ENCODE measurements at places on chromosomes 13 and 19.

- no peak for DNase-seq
Observed at GRCh38 chr19:36423925-36424324, 5.5 kb upstream of the ZFP82 start.

DNA sequence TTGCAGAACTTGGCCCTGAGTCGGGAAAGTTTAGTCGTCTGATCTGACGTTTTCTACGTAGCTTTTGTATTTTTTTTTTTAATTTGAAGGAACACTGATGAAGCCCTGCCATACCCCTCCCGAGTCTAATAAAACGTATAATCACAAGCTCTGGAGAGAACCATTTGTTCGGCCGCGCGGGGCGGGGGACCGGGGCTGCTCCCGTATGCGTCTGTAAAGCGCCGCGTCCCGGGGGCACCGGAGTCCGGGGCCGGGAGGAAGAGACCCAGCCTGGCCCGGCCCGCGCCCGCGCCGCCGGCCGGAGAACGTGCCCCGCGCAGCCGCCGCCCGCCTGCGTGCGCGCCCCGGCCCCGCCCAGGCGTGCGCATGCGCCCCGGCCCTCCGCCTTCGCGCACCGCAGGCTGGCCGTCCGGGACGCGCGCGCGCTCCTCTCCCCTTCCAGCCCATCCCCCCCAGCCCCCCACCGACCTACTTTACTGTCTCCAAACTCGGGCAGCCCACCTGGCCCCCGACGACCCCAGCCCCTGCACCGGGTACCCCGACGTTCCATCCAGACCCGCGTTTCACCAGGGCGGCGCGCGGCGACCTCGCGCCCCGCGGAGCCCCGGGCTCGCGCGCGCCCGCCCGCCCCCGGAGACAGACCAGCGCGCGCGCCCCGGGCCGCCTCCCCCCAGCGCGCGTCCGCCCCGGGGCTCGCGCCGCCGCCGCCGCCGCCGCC is 785 bp upstream of the USF2 start:
- DNase-seq: peak; percentile 99

- no peak for DNase-seq
Observed at GRCh38 chr19:5743630-5744029, 23.2 kb downstream of the CATSPERD start.

- no peak for DNase-seq
Observed at GRCh38 chr13:50393628-50394027, 378.4 kb downstream of the KCNRG start.

- no peak for DNase-seq
Observed at GRCh38 chr13:40211586-40211968, 454.9 kb downstream of the FOXO1 start.

DNA sequence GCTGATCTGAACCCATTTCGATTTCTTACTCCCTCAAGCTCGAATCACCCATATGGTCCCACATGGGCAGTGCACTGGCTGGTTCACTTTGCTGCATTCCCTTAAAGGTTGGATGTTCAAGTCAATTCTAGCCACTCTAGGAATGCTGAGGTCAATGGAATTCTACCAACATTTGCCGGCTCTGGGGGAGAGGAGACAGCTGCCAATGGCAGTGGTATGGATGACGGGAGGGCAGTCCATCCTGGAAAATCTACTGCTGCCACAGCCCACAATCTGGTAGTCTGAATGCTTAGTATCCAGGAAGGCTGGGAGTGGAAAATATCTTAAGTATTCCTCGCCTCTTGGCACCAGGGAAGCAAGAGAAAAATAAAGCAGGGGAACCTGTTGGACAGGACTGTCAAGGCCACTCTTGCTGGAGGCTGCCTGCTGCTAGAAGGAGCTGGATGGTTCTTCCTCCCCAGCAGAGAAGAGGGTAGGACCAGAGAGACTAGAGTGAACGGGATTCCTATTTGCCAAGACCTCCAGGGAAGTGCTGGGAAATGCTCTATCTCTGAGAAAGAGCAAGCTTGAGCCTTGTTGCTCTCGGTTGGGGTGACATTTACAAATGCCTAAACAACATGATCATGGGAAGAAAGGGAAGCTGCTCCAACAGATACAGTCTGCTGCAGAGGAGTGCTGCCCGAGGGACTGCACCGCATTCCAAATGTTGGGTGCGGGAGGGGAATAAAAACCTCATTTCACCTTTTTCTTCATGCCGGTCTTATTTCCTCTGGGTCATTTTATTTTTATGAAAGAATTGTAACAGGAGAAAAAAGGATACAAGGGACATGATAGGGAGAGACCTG is 20.7 kb upstream of the HMGB1 start:
- DNase-seq: no peak

DNA sequence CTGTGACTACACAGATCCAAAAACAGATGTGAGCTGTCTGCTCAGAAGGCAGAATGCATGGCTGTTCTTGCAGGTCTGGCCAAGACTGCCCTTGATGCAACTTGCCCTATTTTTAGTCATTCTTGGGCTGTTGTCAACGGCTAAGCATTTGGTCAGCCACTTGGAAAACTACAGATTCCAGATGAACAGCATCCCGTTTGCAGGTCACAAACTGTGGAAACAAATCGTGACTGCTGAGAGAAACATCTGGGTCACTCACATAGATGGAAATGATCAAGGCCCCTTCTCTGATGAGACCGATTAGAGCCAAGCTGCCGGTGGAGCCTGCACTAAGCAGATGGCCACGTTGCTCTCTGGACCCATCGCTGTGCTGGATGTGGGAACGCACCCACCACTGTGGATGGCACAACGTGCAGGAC is 15.4 kb upstream of the METTL21C start:
- DNase-seq: no peak

GRCh38 chr19:33718651-33719254 is 77.9 kb upstream of the KCTD15 start:
- no peak for DNase-seq

GRCh38 chr19:46639358-46640182 is 3.6 kb upstream of the GNG8 start:
- DNase-seq: peak; percentile 94

- DNase-seq: no peak
Observed at GRCh38 chr13:90594681-90595080, 752.8 kb upstream of the MIR17HG start.

DNA sequence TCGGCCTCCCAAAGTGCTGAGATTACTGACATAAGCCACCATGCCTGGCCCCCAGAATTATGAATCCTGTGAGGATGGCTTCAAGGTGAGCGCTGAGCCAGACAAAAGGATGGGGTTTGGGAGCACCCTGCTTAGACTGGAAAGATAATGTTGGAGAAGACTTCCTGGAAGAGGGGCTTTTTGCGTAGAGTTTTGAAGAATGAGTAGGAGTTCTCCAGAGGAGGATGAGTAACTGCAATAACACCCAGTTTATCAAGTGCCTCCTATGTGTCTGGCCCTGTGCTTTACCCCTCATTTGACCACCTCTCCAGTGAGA is 641 bp upstream of the GDF15 start:
- no peak for DNase-seq

- peak; percentile 41 for DNase-seq
Observed at GRCh38 chr19:55377356-55378131, 918 bp downstream of the TMEM190 start.

DNA sequence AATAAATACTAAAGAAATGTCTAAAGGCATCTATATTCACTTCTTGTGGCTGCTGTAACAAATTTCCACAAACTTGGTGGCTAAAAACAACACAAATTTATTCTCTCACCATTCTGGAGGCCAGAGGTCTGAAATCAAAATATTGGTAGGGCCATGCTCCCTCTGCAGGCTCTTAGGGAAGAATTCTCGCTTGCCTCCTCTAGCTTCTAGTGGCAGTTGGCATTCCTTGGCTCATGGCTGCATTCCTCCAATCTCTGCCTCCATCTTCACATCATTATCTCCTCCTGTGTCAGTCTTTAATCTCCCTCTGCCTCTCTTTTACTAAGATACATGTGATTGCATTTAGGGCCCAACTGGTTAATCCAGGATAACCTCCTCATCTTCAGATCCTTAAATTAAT is 54.1 kb upstream of the RFXAP start:
- DNase-seq: no peak

GRCh38 chr13:58187881-58188280 is 556.3 kb downstream of the PCDH17 start:
- no peak for DNase-seq

- no peak for DNase-seq
Observed at GRCh38 chr19:31049431-31049830, 299.8 kb downstream of the TSHZ3 start.

DNA sequence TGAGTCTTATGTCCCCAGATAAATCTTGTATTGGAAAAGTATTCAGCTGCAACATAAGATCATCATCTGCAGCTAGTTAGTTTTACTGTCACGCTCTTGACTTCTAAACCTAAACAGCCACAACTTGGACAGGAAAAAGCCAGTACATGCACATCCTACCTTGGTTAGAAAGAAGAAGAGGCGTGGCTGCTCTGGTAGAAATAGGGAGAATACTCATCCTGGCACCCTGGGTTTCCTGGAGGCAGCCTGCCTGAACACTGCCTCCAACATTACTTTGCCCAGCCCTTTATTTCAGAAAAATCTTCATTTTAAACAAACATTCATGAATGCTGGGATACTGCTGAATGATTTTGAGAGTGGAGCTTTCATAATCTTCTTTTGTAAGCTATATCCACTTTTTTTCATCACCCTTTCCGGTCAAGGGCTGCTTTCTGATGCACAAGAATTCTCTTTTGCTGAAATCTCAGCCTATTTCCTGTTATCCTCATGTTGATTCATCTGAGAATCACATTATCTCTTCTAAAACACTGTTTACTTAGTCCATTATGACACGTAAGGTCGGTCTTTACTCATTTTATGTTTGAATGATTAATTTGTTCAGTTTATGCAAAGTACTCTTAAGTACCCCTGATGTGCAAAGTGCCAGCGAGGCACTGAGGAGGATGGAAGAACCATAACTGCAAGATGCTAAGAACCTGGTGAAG is 55.2 kb downstream of the STARD13 start:
- no peak for DNase-seq

DNA sequence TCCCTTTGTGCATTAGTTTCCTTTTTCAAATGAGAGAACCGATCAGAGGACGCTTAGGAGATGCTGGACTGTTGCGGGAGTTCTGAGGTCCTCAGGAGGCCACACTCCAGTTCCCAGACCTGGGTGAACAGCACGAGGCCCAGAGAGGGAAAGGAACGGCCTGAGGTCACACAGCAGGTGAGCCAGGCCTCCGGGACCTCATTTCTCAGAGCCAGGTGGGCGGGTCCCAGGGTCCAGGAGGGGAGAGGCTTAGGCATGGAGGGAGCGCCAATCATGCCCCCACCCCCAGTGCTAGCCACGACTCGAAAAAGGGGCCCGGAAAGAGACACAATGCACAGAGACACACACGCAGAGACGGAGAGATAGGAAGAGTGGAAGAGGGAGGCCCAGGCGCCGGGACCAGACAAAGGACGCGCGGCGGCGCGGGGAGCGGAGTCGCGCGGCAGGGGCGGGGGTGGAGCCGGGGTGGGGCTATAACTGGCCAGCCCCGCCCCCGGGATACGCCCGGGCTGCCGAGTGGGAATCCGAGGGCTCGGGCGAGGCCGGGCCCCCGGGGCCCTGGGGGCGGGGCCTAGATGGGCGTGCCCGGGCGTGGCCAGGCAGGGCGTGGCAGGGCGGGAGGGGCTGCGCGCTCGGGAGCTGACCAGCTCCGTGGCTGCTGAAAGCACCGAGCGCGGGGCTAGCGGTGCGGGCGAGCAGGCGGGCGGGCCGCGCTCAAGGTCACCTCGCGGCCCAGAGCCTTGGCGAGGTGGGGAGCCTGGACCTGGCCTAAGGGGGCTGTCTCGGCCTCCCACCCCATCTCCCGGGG is 1.6 kb downstream of the ELAVL3 start:
- DNase-seq: peak; percentile 98

GRCh38 chr19:46615966-46616365 is 8.9 kb downstream of the PTGIR start:
- DNase-seq: no peak

DNA sequence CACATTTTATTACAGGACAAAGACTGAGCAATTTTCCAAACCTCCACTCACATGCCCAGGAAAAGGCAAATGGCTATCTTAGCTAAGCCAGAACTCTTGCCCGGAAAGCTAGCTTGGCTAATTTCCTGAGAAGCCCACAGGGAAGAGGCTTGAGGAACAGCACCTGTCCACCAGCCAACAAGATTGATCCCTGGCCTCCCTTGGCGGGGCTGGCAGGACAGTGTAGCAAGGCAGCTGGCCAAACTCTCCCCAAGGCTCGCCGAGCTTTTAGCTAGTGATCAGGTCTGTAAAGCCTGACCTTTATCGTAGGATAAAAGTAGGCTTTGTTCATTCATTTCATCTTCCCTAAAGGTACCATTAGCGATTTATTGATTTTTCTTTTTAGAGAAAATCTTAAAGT is 101.4 kb downstream of the UQCRFS1 start:
- no peak for DNase-seq

DNA sequence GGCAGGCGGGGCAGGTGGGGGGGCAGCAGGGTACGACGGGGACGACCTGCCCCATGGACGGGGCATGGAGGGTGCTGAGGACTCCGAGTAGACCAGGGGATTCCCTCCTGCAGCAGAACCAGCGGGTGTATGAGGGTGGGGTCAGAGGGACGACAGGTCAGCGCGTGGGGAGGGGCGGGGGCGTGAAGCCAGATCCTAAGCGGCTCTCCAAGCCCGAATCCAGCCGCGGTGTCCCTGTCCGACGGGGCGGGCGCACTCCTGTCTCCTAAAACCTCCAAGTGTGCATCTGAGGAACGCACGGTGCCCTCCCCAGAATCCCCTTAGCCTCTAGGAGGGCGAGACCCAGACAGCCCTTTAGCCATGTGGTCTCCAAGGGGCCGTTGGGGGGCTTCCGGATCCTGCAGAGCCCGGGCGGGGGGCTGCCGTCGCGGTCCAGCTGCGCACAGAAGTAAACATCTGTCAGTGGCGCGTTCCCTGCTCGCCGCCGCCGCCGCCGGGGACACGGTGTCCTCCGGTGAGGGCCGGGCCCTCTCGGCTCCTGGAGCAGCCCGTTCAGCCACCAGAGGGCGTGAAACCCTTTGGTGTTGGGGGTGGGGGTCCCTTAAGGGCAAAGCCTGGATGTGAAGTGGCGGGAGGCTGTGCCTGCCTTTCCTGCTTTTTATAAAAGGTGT is 730 bp downstream of the NRTN start:
- DNase-seq: peak; percentile 91

DNA sequence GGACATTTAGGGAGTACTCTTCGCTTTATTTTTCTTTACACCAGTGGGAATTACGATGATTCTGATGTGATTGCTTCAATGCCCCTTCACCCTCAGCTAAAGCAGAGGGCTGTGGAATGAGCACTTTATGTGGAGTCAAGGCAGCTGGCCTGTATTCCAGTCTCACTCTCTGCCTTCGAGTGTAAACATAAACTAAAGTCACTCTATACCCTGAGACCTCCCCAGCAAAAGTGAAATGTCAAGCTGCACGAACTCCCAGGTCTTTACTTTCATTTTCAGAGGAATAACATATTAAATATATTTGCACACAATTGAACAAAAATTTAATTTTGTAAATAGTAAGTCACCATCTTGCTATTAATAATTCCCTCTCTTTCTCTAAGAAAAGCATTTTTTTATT is 557.1 kb downstream of the DACH1 start:
- DNase-seq: no peak

DNA sequence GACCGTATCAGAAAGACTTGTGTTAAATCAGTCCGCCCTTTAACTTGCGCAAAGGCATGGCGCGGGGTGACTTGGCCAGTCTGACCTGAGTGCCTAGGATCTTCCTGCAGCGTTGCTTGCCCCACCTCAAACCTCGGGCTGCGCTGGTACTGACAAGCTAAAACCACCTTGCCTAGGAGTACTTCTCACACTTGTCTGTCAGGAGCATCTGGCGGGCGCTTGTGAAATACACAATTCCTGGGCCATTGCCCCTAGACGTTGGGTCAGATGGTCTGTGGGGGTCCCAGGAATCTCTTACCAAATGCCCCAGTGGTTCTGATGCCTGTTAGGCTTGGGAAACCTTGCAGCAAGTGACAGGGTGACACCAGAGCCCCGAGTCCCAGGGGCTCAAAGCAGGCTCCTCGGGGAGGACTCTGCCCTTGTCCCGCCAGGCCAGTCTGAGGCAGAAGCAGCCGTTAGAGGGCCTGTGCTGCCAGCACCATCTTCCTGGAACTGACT is 12.9 kb downstream of the CEBPG start:
- DNase-seq: no peak
